ENCODE measurements at places on chromosomes 3 and 15.

GRCh38 chr3:156906275-156906674 is 80.1 kb downstream of the LEKR1 start:
- no peak for DNase-seq

DNA sequence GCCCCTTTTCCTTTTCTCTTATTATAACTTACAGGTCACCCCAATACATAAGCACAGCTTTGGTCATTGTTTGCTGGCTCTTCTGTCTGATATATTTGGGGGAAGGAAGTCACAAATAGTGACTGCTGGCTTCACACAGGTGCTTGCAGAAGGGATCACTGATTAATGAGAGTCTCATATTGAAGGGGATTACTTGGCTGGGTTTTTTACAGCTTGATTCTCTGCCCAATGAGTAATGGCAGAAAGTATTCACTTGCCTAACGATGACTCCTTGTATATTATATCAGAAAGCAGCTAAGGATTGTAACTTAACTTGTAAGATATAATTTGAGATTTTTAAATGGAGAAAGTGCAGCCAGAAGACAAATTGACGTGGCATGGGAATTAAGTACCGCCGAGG is 119.3 kb upstream of the PFN2 start:
- DNase-seq: no peak

- no peak for DNase-seq
Observed at GRCh38 chr3:190323246-190323626, 990 bp upstream of the CLDN1 start.

GRCh38 chr3:106813742-106814141 is 563.5 kb upstream of the CCDC54 start:
- no peak for DNase-seq

- DNase-seq: no peak
Observed at GRCh38 chr15:91243826-91244225, 143.8 kb downstream of the SV2B start.

DNA sequence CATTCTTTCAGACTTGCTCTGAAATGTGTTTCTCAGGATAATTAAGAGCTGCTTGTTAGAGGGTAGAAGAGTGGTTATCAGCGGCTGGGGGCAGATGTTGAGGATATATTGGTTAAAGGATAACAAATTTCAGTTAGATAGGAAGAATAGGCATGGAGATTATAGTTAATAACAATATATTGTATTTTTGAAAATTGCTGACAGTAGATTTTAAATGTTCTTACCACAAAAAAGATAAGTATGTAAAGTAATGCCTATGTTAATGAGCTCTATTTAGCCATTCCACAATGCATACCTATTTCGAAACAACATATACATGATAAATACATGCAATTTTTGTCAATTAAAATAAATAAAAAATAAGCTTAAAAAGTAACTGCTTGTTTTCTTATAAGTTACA is 123.3 kb downstream of the SERPINI1 start:
- DNase-seq: no peak
